ENCODE measurements at places on chromosomes 11 and 22.

GRCh38 chr22:23579870-23580575 is at the start of gene IGLL1:
IGLL1 (minus strand) TSS chr22:23580290; CDS start chr22:23580190, 100 bp downstream.
- DNase-seq: no peak

GRCh38 chr11:76888989-76889388 is 28.3 kb downstream of the ACER3 start:
- no peak for DNase-seq

DNA sequence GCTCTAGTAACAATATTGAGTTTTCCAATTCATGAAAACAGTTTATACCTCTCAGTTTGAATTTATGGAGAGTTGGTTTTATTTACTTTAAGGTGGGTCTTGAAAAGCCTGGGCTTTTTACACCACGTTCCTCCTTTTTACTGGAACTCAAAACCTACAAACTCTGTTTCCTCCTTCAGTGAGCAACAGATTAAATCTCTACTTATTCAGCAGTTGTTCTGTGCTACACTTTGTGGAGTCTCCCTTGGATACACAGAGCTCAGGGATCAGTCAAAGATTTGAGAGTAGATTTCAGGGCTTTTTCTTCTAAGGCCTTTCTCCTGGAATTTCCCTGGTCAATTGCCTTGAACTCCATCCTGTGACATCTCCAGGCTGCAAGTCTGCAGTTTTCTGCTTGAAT is 3.5 kb downstream of the NXPE1 start:
- DNase-seq: no peak

- peak; percentile 95 for DNase-seq
These were observed 107.5 kb upstream of the SESN3 start for GRCh38 chr11:95338430-95338991.

DNA sequence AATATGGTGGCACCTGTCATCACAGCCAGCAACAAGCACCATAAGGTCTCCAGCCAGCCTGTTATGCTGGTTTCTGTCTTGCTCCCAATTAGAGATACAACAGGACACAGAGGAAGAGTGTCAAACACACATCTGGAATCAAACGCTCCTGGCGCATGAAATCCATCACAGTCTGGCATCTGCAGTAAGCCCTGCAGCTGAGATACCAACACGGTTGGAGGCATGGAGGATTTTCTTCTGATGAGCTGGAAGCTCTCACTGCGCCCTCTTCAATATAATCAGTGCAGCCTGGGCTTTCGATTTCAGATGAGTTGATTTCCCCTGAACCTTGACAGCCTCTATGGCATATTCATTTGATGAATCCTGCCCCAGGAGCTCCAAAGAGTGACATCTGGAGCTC is 27.8 kb upstream of the CARS1 start:
- no peak for DNase-seq

- DNase-seq: no peak
These were observed 13.4 kb upstream of the CTSD start for GRCh38 chr11:1776944-1777715.

Measured in left hindlimb (tissue), 1 donor.